Left renal pelvis (tissue), 4 donors: ENCODE measurements at places on chromosomes 2 and 18. TPM values are rescaled to one million over a fixed set of nuclear protein-coding genes. Genes with fewer than 3 reads are reported as not detected.

DNA sequence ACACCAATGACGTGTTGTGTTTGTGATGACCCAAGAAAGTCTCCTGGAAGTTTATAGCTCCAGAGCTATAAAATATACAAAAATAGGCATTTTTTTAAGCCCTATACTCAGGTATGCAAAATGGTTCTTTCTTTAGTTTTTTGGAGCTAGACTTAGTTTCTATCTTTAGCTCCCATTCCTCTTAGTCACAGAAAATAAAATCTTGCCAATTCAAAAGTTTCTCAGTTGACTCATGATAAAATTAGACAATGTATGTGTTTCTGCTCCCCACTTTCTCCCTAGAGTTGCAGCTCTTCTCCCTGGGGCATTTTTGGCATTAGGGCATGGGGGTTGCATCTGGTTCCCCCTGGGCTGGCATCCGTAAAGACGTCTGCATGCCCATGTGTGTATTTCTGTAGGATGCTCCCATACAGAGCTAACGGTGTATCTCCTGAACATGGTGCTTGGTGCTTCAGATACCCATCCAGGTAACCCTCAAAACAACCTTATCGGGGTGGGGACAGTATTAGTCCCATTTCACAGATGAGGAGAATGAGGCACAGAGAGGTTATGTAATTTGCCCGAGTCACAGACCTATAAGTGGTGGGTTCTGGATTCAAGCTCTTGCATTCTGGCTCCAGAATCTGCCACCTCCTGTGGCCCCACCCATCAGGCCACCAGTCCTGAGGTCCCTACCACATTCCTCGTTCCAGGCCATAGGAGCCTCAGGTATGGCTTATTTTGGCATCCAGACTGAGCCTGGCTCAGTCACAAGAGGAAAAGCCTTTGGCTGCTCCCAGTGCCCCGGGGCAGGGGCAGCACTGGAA, 43.1 kb upstream of the ASAP2 start:
- DNase-seq: no peak

- no peak for DNase-seq
Observed at GRCh38 chr2:101041413-101041812, 39.3 kb downstream of the RPL31 start.

DNA sequence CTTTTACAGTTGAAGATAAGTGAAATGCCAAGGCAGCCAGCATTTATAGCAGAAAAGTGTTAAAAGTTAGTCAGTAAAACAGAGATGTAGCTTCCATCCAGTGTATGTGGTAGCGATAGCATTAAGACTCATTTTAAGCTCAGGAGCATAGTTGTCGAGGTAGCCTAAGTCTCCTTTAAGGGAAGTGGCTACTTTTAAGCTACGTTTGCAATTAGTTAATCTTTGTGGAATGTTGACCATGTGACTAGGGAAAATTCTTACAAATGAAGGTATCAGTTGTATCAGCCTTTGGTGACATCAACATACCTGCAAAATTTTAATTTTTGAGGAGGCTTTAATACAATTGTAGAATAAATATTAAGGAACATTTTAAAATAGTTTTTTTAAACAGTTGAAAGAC, 61.9 kb downstream of the LHCGR start:
- no peak for DNase-seq

- peak; percentile 28 for DNase-seq
Observed at GRCh38 chr2:74379851-74380789, at the start of gene DCTN1. Gene DCTN1 (minus strand): TSS chr2:74380311. CDS start chr2:74380037, 274 bp downstream.

Gene LINC00305
- polyA plus RNA-seq: 4.5 TPM
